ENCODE measurements at places on chromosomes 1 and 21.

DNA sequence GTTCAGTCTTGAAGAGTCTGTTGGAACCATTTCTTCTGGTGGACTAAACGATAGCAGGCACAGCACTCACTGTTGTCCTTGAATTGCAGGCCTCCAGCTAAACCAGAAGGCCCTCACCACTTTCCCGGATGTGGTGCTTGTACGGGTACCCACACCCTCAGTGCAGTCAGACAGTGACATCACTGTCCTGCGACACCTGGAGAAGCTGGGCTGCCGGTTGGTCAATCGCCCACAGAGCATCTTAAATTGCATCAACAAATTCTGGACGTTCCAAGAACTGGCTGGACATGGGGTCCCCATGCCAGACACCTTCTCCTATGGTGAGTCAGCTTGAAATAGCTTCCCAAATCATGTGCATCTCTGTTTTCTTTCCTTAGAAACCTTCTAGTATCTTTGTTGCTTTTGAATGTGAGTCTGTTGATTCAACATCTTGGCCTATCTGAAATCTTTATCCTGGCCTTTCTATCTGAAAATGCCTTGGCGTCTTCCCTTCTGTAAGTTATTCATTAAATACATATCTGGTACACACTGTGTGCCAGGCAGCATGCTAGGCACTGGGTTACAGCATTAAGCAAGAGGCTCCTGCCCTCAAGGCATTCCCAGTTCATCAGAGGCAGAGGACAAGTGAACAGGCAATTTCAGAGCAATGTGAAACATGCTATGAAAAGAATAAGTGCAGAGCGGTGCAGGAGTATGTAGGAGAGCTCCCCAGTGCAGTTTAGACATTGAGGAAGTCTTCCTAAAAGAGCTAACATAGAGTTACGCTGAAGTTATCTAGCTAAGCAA is 18.9 kb downstream of the RIMKLA start:
- no peaks in the 10 kb centered on the region for H3K27me3 ChIP-seq
- no peak overlapping the region for H3K4me3 ChIP-seq
- H3K36me3 ChIP-seq = no peaks in the 10 kb centered on the region
- peaks cover 4% of the 10 kb centered on the region for H3K4me1 ChIP-seq
- no peak overlapping the region for H3K27ac ChIP-seq

- peaks cover 3% of the 10 kb centered on the region for H3K4me1 ChIP-seq
- no peaks in the 10 kb centered on the region for H3K36me3 ChIP-seq
- H3K27me3 ChIP-seq = peaks cover 2% of the 10 kb centered on the region
- H3K27ac ChIP-seq = no peak within 1 kb of the TSS
- H3K4me3 ChIP-seq = no peak within 1 kb of the TSS
Observed at GRCh38 chr1:1073743-1074587, at the start of gene RNF223. Gene RNF223, minus strand, starts transcription at chr1:1074306. Its CDS starts 1,740 bp downstream, at chr1:1072566.

GRCh38 chr21:36504067-36505058 is 24.4 kb upstream of the CLDN14 start:
- H3K36me3 ChIP-seq = no peaks in the 10 kb centered on the region
- no peaks in the 10 kb centered on the region for H3K4me1 ChIP-seq
- H3K4me3 ChIP-seq = no peak overlapping the region
- no peak overlapping the region for H3K27ac ChIP-seq
- H3K27me3 ChIP-seq = peaks cover 11% of the 10 kb centered on the region

- no peaks in the 10 kb centered on the region for H3K36me3 ChIP-seq
- no peaks in the 10 kb centered on the region for H3K4me1 ChIP-seq
- DNase-seq = no peak
- H3K4me3 ChIP-seq = no peak overlapping the region
- no peak overlapping the region for H3K27ac ChIP-seq
Observed at GRCh38 chr21:16082038-16082816, 352.4 kb downstream of the USP25 start.
